Liver (tissue), 10 donors: ENCODE measurements at places on chromosomes 3 and 15.

DNA sequence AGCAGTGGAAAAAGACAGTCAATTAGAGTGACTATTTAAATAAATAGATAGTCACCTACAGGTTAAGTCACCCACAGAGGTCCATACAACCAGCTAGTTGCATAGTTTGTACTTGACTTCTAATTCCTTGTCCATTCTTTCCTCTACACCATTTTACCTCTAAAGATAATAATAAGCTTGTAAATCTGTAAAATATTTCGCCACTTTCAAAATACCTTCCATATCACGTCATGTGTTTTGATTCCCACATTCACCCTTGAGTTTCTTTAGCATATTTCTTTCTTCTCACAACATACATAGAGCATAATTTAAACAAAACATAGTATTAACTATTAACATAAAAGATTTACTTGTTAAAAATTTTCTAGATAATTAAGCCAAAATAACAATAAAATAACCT, 689.6 kb downstream of the MECOM start:
- DNase-seq: no peak

DNA sequence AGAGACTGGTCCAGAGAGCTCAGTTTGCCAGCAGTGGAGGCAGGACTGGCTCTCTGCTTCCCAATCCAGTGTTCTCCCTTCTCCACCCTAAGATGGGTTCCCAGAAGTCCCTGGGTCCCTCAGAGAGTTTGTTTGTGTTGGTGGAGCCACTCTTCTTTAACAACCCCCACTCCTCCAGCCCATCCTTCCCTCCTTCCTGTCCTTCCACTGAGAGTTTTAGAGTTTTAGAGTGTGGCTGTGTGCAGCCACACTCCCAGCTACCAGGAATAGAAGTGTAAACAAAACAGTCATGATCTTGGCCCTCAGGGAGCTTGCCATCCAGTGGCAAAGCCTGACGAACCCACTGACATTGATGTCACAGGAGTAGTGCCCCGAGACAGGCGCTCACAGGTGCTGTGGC, 12.5 kb upstream of the FBLN2 start:
- no peak for DNase-seq

DNA sequence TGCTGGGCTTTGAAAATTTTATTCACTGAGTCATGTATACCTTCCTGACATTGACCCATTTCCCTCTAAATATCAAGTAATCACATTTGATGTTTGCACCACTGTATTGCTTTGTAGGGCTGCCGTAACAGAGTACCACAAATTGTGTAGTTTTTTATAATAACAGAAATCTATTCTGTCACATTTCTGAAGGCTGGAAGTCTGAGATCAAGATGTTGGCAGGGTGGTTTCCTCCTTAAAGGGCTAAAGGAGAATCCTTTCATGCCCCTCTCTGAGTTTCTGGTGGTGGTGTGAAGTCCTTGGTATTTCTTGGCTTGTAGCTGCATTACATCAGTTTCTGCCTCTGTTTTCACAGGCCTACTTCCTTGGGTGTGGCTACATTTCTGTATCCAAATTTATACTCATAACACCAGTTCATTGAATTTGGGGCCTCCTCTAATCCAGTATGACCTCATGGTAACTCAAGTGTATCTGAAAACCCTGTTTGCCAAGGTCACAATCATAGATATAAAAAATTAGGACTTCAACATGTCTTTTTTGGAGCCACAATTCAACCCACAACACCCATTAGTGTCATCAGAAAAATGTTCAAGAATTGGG, 29.1 kb upstream of the ST6GAL1 start:
- DNase-seq: no peak

GRCh38 chr3:181726351-181727330, 14.9 kb downstream of the SOX2 start:
- no peak for DNase-seq

DNA sequence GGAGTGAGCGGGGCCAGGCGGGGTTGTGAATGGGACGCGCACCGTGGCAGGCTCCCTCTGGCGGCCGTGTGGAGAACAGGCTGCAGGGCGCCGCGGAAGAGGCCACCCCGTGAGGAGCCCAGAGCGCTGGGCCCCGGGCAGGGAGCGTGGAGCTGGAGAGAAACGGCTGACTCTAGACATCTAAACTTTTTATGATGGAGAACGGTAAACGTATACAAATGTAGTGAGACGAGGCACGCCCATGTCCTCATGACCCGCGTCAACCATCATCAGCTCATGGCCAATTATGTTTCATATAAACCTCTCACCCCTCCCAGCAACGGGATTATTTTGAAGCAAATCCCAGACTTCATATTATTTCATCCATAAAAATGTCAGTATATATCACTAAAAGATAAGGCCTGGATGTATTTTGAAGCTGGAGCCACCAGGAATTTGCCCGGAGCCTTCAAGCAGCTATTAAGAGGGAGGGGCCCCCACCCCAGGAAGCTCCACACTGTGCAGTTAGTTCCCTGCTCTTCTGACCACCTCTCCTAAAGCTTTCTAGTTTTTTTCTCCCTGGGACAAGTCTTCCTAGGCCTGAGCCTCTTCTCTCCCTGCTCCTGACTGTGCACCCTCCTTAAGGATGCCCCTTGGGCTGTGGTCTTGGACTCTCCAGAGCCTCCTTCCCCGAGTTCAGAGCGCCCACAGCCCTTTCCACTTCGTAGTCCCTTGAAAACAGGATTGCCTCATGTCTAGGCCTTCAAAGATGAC, 149.5 kb downstream of the SMAD6 start:
- peak; percentile 85 for DNase-seq

DNA sequence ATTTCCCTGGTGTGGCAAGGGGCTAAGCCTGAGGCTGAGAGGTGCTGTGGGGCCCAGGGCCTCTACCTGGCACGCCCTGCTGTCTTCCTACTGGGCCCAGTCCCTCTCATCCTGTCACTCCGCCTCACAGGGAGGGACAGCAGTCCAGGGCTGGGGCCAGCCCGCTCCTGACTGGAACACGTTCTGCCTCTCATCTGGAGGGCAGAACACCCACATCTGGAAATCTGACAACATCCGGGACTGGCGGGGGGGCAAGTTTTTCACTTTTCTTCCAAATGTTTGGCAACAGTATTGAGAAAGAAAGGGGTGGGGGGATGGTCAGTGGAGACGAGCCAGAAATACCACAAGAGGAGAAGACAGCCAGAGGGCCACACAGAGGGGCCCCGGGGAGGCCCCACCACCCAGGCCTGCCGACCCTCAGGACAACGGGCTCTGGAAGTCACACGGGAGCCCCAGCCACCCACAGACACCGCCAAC, 1.8 kb upstream of the MYL3 start:
- DNase-seq: no peak
